ENCODE measurements at places on chromosomes 16 and 17.

DNA sequence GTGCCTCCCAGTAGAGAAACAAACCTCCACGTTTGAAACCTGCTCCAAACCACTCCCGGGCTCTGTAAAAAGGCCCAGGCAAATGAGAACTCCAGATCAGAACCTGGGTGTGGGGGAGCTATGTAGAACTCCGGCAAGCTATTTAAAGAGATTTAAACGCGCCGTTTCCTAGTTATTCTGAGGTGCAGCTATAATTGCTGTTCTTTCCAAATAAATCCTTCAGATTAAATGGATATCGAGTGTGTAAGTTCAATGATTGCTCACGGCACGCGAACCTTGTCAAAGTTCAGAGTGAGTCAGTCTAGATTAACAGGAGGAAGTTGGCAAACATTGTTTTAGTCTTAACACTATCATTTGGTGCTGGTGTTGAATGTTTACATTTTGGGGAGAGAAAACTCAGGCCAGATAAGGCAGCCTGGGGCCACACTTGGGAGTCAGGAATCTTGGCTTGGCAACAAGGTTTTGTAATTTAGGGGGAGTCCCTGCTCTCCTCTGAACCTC, 92.9 kb upstream of the SALL1 start:
- DNase-seq, result no peak

DNA sequence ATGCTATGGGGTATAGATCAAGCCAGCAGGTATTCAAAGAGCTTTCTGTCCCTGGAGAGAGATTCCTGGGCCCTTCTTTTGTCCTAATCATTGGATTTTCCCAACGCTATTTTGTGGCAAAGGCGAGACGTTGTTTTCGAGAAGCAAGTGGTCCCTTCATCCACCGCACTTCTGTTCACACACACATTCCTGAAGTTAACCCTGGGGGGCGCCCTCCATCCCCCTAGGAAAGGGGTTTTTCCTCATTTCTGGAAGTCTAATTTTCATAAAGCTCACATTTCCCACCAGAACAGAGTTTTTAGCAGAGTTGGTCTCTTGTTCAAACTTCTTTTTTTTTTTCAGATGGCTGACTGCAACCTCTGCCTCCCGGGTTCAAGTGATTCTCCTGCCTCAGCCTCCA, 11.9 kb downstream of the SCGB1C2 start:
- no peak for DNase-seq

- no peak for DNase-seq
Measured at GRCh38 chr17:42421136-42421506, 1.9 kb downstream of the CAVIN1 start.

GRCh38 chr17:65121368-65121767, 15.8 kb upstream of the RGS9 start:
- no peak for DNase-seq
